ENCODE measurements at places on chromosomes 3 and 15.

GRCh38 chr3:16665282-16665741, 60.1 kb upstream of the DAZL start:
- DNase-seq: peak; percentile 79

DNA sequence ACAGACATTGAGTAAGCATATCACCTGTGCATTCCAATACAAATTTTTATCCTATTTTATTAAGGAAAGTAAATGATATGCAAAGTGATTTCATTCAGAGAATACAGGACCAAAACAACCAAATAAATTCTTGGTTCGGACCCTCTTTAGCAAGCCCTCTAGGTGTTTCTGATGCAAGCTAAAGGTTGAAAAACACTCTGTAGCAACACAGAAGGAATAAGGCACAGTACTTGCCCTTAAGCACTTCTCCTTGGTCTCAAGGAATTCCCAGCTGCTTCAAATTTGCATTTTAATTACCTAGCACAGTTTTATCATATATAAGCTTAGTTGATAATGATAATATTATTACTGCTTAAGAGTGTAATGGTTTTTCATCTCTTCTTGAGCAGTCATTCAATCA, 288.4 kb downstream of the KCNH8 start:
- DNase-seq: no peak

GRCh38 chr3:154193000-154193615, 71.9 kb downstream of the ARHGEF26 start:
- DNase-seq: peak; percentile 34

DNA sequence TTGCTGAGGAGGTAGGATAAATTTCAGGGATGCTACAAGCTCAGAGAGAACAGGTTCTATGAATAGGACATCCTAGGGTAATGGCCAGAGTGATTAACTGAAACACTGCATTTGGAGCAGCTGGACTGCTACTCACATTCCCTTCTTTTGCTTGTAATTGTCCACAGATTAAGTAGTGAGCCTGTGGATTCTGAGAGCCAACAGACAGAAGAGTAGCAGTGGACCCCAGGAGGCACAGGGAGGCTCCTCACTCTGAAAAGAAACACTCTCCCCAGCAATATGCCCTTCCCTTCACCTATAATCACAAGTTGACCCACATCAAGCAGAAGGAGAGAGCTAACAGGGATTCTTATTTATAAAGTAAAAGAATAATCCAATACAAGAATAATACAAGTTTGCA, 10.6 kb upstream of the RFX7 start:
- no peak for DNase-seq

GRCh38 chr3:137131081-137131480, 173.3 kb downstream of the IL20RB start:
- DNase-seq: no peak

DNA sequence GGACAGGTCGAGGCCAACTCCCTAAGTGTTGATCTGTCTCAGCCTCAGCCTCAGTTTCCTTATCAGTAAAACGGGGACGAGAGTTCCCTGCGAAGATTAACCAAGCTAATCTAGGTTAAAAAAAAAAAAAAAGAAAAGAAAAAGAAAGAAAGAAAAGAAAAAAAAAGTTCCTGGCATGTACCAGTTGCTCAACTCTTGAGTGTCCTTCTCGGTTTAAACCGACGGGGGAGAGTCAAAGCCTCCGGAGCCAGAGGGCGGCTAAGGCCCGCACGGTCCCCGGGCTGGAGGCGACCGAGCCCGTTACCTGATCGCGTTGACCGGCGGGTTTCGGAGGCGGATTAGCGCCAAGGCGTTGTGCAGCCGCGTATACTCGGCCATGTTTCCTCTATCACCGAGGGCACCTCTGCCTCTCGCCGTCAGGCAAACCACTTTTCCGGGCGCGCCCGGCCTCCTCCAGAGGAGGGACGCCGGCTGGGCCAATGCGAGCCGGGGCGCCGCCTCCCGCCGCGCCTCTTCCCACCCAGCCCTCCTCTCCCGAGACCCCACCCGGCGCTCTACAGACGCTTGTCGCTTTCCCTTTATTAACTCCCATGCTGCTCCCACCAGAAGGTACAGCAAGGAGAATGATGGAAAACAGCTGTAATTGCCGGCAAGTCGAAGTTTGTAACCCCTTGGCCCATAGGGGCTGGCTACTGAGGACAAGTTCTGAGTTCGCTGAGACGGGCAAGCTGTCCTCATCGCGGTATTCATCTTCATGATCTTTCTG, at the start of gene EHHADH:
Gene EHHADH, minus strand, starts transcription at position 405 of the 766 bp plus-strand sequence. Its CDS starts 27 bp downstream, at position 378.
- DNase-seq: peak; percentile 71

DNA sequence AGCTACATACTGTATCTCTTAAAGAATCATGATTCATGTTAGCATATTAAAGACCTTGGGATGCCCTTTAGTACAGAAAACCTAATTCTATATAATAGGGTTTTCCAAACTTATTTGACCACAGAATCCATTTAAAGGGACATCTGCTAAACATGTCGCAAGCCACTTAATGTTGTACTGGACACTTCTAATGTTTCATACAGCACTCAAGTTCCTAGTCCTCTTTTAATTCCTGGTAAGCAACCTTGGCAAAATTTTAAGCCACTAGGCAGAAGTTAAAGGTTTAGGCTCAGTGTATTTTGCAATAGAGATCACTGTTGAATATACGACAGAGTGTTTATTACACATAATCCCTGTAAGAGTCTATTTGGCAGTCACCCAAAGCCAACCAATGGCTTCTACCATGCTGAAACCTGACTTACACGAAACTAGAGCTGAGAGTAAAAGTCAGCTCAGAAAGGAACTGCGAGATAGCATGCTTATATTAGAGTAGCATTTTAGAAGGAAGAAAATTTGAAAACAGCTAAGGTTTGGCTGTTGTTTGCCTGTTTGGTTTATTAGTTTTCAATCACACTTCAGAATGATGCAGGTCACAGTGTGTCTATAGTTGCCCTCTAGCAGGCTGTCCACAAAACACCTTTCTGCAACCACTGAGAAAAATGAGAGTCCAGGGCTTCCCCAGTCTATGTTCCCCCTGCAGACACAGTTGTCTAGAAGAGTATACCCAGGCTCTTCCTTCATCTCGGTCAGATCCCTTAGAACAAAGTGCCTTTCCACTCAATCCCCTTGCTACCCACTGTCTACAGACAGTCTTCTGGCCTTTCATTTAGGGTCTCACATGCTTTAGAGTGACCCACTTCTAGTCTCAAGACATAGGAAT, 104.4 kb downstream of the FMN1 start:
- DNase-seq: peak; percentile 58
